Umbilical cord (tissue), 2 donors: ENCODE measurements at places on chromosomes 2 and 18.

DNA sequence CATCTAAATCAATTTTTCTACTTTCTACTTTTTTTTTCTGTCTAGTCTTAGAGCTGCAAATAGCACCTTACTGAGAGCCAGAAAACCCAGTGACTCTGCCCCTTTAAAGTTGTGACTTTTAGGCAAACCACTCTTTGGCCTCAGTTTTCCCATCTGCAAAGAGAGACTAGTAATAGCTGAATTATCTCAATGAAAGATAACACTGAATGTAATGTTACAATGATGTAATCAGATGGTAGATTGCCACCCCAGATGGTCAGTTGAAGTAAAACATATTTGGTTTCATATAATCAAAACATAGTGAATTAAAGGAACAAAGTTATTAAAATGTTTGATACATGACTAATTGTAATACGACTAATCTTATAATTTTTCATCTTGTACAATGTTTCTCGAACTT, 5.0 kb upstream of the APCDD1 start:
- DNase-seq, result no peak

DNA sequence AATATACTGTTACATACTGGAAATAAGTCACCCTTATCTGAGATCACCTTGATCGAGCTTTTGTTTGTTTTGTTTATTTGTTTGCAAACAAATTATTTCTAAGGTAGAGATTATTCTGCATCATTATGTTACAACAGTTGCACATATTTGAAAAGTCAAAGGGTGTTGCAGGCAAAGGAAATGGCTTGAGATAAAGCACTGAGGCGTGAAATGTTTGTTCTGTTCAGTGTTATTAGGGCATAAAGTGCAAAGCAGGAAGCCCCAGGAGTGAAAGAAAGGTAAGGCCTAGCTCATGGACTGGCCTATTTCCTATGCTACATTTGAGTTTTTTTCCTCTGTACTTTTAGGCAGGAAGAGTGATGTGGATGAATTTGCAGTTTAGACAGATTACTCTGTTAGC, 1815.6 kb upstream of the LRRTM1 start:
- DNase-seq, result no peak

GRCh38 chr2:52929412-52929811, 838.2 kb upstream of the CHAC2 start:
- no peak for DNase-seq

DNA sequence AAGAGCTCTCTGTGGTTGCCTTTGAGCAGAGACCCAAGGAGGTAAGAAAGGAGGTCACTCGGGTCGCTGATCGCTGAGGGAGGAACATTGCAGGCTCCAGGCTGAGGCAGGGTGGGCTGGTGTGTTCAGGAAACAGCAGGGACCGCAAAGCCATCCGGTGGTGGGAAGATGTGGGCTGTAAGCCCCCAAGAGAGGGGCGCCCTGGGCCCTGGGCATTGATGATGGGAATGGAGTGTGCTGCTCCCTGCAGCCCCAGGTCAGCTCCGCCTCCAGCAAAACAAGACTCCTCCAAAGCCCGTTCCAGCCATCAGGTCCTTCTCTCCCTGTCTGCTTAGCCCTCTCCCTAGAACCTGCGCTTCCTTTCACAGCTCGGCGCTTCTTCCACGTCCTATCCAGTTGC, 229.7 kb downstream of the KLHL29 start:
- DNase-seq, result no peak

DNA sequence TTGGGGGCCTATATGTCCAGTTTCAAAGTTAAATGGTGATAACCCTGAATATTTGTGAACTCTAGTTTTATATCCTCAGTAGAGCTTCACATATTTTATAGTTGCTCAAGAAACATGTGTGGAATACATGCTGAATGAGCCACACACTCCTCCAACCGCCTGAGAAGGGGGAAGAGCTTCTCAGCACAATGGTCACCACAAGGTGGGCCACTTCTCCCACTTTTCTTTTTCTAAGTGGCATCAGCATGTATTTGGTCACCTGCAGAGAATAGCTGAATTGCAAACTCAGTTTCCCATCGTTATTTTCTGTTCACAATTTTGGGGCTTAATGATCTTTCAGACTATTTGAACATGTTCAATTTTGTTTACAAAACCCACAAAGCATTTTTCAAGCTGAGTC, 340.5 kb downstream of the PARD3B start:
- no peak for DNase-seq

GRCh38 chr2:11140492-11140891, 14.8 kb upstream of the SLC66A3 start:
- no peak for DNase-seq

DNA sequence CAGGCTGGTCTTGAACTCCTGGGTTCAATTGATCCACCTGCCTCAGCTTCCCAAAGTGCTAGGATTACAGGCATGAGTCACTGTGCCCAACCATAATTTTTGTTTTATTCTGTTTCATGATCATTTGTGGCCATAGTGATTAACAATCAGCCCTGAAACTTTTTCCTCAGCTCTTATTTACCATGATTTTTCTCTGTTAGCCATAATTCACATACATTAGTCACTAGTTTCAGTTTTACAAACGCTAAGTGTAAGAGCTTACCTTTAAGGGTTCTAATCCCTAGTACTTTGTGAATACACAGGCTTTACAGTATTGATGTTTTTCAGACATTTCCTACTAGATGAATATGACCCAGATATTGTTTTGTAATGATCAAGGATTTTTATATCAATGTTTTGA, 216.1 kb downstream of the DPP4 start:
- DNase-seq, result no peak

- no peak for DNase-seq
Observed at GRCh38 chr18:55908901-55909366, 320.9 kb upstream of the TCF4 start.

- DNase-seq, result no peak
Observed at GRCh38 chr2:181675254-181675653, 5.1 kb downstream of the NEUROD1 start.

DNA sequence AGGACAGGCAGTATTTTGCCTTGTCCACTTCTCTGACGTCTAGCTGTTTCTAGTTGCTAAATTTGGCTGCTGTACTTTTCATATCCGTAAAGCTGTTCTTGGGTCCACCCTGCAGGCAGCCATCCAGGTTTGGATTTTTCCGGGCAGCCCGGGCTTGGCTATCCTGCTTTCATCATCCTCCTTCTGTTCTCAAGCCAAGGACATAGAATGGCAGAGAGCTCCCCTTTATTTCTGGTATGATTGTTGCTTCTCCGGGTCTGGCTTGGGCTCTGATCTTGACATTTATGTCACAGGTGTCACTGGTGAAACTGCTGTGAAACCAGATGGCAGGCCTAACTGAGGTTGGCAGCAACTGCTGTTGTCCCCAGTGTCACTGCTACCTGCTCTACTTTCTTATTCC, 35.5 kb downstream of the SCN2A start:
- DNase-seq, result peak; percentile 79

DNA sequence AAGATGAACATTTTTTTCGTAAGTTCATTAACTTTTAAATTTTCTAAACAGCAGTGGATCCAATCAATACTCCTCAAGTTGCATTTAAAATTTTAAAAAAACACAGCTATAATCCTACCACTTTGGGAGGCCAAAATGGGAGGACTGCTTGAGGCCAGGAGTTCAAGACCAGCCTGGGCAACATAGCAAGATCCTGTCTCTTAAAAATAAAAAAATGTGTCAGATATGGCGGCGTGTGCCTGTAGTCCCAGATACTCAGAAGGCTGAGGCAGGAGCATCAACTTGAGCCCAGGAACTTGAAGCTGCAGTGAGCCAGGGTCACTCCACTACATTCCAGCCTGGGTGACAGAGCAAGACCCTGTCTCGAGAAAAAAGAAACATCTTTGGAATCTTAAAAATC, 59.8 kb upstream of the RNU4ATAC start:
- DNase-seq, result no peak

DNA sequence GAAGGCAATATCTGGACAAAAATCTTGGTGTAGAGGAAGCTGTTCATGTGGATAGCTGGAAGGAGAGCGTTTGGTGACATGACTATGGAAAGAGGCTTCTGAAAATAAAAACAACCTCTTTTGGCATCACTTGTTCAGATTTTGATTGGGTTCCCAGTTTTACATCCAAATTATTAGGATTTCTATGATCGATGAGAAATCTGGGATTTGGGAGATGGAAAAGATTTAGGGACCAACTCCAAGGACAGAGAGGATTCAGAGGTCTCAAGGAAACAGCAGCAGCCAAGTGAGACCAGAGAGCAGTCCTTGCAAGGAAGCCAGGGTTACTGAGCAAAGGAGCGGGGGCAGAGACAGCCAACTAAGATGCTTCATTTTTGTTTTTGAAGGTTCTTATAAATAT, 441.7 kb downstream of the TRIB2 start:
- DNase-seq, result no peak

DNA sequence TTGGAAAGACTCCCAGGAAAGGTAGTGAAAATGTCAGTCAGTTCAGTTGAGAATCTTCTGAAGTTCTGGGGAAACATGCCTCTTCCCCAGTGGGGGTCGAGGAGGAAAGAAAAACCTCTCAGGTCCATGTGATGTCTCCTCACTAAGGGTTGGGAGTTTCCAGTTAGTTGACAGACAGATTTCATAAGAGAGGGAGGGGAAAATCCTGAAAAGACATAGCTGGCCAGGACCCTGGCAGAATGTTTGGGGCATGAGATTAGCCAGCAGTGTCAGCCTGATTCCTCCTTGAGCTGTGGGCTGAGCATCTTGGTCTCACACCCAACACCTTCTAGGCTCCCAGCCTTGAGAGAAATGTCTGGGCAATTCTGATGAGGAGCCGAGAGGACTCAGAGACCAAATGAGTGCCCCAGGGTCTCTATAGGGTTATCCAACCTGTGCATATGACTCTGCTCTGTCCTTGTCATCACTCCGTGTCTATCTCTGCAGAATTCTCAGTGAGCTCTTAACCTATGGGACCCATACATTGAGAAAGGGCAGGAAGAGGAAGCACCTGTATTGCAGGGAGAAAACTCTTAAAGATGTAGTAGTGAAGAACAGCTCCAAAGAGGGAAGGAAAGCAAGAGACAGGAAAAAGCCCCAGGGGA, 13.9 kb downstream of the BMP10 start:
- no peak for DNase-seq

- DNase-seq, result no peak
Observed at GRCh38 chr2:178865999-178866398, 58.8 kb upstream of the TTN start.

DNA sequence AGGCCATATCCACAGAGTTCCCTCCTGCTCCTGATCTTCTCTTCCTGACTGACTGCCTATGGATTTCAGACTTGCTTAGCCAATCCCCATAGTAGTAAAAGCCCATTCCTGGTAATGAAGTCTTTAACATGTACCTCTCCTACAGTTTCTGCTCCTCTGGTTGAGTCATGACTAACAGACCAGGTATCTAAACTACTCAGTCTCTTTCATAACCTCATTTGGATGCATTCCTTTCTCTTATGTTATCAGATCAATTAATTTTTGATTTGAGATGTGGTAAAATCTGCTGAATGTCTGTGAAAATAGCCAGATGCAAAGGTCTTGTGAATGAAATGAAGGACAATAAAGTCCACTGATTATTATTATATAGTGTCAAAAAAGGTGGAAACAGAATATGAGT, 198.0 kb downstream of the NBAS start:
- DNase-seq, result no peak

GRCh38 chr2:160417745-160418397, 75.7 kb downstream of the RBMS1 start:
- DNase-seq, result peak; percentile 88

DNA sequence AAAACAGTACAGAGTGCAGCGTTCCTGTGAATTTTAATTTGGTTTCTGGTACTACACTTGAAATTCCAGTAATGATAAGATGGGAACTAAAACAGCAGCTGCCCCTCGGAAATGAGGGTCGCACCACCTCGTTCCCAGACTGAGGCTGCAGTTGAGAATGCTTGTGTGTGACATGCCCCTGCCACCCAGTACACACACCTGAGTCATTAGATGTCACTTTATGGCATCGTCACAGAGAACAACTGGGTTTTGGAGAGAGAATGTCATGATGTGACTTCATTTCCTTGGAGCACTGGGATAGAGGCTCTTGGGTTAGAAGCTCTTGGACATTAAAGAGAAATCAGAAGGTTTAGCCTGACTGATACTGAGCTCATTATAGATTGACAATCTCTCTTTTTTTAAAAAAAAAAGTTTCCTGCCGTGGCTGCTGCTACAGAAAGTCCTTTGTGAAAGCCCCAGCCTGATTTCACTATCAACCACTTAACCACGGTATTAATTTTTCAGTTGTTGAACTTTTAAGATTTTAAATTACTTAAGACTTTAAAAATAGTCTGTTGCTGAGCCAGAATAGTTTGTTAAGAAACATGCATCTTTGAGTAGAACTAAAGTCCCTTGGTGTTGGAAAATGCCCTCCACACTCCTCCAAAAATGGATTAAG, 24.5 kb downstream of the BCL2L11 start:
- no peak for DNase-seq

- no peak for DNase-seq
Observed at GRCh38 chr2:181623159-181623558, 33.7 kb downstream of the CERKL start.

GRCh38 chr2:18346344-18346743, 214.1 kb downstream of the RDH14 start:
- no peak for DNase-seq

DNA sequence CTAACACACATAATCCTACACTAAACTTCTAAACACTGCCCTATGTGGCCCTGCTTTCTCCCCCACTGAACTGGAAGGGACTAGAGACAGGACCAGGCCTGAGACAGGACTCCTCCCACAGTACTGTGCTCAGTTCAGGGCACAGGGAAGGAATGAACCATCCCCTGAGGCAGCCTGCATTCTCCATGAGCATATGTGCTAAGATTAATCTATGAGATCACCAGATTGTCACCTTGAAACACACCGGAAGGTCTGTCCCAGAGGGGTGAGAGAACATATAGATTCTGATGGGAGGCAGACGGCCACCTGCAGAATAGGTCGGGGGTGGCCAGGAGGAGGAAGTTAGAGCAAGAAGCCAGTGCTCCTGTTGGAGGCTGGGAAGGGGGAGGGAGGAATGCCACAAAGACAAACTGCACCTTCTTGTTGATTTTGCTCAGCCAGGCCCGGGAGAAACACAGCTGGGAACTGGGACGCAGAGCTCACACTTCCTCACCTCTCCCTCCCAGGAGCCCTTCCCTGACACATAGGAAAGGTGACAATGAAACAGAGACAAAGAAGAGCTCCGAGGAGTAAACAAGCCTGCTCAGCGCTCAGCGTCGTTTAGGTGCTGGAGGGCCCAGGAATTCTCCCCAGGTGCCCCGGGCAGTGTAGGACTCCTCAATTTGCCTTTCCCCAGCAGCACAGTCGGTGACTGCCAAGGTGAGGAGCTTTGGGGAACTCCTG, 52.1 kb downstream of the ZBTB7C start:
- peak; percentile 61 for DNase-seq

- DNase-seq, result no peak
Observed at GRCh38 chr18:58640428-58640805, 11.5 kb upstream of the ALPK2 start.
